Hindlimb muscle (tissue), 1 donor: ENCODE measurements at places on chromosomes 4 and X. TPM values are rescaled to one million over a fixed set of nuclear protein-coding genes. Genes with fewer than 3 reads are reported as not detected.

- DNase-seq, result no peak
These were observed 53.1 kb upstream of the TMEM33 start for GRCh38 chr4:41881981-41882624.

DNA sequence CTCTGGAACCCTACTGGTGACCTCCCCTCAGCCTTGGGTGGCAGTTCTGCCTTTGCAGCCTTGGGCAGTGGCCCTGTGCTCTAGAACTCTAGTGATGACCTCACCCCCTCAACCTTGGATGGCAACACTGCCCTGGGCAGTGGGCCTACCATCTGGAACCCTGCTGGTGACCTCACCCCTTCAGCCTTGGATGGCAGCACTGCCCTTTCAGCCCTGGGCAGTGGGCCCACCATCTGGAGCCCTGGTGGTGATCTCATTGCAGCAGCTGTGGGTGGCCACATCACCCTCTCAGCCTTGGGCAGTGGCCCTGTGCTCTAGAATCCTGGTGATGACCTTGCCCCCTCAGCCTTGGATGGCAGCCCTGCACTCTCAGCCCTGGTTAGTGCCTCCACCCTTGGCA lies 129.3 kb downstream of the RBMX2 start:
- no peak for DNase-seq

DNA sequence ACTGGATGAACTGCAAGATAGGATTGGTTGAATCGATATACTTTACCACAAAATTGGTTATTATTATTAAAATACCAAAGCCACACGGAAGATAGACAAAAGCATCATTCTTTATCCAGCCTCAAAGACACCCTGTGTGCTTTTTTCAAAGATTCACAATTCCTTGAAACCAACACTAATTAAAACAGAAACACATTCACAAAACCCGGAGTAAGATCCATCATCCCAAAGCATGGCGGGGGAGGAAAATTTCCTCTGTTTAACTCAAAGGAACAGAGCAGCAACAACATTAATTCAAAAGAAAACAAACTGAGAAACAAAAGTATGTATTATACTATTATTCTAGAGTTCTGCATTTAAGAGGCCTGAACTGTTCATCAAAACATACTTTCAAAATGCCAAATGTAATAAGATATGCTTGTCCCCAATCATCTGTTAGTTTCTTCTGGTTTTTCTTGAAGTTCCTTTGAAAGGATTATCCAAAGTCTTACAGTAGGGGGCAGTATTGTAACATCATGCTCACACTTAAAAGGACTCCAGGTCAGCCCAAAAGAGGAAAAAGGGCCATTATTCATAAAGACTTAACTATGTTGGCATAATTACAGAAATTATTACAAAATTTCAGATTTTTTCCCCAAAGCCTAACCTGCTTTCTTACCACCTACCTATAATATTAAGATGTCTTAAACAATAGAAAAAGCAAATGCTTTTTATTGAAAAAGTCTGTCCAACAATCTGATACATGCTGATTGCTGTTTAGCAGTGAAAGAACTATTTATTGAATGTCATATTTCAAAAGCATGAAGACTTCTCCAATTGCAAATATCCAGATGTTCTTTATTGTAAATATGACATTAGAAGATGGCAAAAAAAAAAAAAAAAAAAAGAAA lies 168.7 kb downstream of the SCFD2 start:
- DNase-seq, result peak; percentile 86

SPANXN5 gene
- polyA plus RNA-seq, result not detected

SMIM10 gene
- polyA plus RNA-seq, result 15.0 TPM

SLC39A8 gene
- polyA plus RNA-seq, result 2.7 TPM

LPAR4 gene
- polyA plus RNA-seq, result 39.1 TPM
